ENCODE measurements at places on chromosomes 12 and 14.

- no peak for DNase-seq
Observed at GRCh38 chr14:103543721-103544387, 14.9 kb downstream of the TRMT61A start.

- no peak for DNase-seq
Observed at GRCh38 chr12:123164222-123164621, 13.3 kb upstream of the PITPNM2 start.

GRCh38 chr12:62732861-62733427 is 202.0 kb downstream of the PPM1H start:
- no peak for DNase-seq

DNA sequence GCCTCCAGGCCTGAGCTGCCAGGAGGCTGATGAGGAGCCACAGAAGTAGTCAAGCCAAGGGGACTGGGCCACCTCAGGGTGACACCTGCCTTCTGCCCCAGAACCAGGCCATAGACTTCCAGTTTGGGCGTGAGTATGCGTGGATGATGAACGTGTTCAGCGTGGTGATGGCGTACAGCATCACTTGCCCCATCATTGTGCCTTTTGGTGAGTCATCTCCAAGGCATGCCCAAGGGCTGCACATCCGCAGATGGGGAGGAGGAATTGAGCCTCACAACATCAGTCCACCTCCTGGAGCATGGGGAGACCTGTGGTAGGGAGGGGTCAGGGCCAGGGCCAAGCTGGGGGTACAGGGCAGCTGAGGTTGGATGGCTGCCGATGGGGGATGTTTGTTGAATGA is 22.3 kb downstream of the NGB start:
- DNase-seq = no peak

- DNase-seq = no peak
Observed at GRCh38 chr12:124745891-124746570, 117.6 kb downstream of the SCARB1 start.

- DNase-seq = no peak
Observed at GRCh38 chr12:51218607-51219161, 822 bp upstream of the POU6F1 start.

- no peak for DNase-seq
Observed at GRCh38 chr12:69099201-69099837, 140.1 kb upstream of the CPSF6 start.

GRCh38 chr12:89210277-89210676 is 142.0 kb downstream of the DUSP6 start:
- no peak for DNase-seq

- no peak for DNase-seq
Observed at GRCh38 chr12:75747572-75748021, 236.2 kb upstream of the KRR1 start.

DNA sequence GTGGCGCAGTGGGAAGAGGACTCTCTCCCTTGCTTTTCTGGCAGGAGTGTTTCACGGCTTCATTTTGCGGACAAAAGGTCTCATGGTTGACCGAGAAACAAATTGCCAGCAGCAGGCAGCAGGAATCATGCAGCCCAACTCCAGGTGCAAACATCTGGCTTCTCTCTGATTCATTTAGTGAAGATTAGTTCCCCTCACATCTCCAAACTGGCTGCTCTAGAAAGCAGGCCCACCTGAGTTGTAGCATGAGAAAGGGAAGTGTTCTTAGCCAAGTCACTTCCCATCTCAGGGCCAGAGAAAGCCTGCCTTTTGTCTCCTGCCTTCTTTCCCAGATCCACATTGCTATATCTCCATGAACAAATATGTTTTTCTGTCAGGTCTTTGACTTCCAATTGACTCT is 120.8 kb upstream of the CCDC196 start:
- peak; percentile 7 for DNase-seq

DNA sequence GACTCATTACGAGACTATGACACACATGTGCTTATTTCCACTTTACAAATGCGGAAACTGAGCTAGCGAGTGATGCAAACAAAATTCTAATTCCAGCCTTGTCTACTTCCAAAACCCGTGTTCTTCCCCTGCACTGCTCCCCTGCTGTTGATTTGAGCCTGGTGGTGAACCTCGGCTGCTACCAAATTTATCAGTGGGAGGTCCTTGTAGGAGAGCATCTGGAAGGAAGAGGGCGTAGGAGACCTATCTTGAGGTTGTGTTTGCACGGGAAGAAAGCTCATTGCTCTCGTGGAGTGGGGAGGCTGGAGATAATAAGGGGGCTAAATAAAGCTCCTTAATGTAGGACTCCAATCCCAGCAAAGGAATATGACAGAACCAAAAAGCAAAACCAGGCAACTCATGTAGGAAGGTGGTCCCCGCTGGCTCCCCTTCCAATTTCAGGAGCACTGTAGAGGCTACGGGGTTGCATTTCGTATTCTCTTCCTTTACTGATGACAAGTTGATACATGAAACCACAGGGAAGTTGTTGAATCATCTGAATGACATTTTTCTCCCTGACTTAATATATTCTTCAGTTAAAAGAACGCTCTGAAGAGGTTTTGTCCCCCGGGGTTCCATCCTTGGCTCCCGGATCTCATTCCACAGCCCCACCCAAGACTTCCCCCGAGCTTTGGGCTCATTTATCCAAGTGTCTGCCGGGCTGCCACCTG is 52.6 kb downstream of the FZD10 start:
- DNase-seq = no peak

- no peak for DNase-seq
Observed at GRCh38 chr12:130719263-130719859, 3.3 kb upstream of the RIMBP2 start.

GRCh38 chr12:66217342-66217917 is 28.4 kb downstream of the IRAK3 start:
- no peak for DNase-seq

DNA sequence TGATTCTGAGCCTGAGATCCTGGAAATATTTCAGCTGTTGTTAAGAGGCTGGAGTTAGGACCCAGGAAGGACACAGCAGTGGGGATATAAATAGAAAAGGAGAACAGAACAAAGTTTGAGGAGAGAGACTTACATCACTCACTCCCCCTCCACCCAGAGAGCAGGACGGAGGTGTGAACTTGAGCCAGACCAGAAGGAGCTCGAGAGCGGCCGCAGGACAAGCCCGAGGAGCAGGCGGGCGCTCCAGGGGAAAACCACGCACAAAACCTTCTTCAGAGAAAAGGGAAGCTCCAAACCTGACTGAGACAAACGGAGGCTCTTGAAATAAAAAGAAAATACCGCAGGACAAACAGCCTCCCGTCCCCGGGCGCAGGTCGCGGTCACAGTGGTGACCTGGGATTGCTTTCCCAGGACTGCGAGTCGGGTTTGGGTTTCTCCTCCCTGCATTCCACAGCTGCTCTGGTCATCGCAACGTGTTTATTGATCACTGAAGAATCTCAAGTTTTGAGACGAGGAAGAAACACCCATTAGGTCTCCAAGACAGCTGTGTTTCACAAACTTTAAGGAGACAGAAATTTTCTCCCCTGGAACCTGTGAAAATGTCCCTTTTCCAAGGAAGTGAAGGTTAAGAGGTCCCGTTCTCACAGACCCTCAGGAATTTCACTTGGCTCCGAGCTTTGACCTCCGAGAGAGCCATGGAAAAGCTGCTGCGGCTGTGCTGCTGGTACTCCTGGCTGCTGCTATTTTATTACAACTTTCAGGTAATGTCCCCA is at the start of gene ADGRD1:
TSS of gene ADGRD1 (plus strand) at position 137 of the 773 bp plus-strand sequence. CDS start at position 696, 559 bp downstream.
- no peak for DNase-seq

- no peak for DNase-seq
Observed at GRCh38 chr14:36506732-36507614, 13.1 kb downstream of the NKX2-1 start.

DNA sequence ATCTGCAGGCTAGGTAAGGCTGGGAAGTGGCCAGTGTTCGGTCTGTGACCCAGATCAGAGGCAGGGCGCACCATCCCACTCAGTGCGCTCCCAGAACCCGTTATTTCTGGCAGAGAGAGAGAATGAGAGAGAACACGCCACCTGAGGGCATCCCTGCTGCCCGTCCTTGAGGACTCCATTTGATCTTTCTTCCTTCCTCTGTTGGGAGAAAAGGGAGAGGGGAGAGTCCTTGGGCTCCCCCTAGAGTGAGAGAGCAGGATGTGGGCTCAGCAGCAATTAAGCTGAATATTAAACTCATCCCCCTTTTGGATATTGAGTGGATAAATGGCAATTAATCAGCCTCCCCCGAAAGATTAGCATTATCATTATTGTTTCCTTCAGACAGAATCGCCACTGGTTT is 70.6 kb downstream of the IFT43 start:
- DNase-seq = no peak

- no peak for DNase-seq
Observed at GRCh38 chr14:93974833-93975232, 1.5 kb downstream of the ASB2 start.

- DNase-seq = no peak
Observed at GRCh38 chr14:49688701-49689030, 652 bp upstream of the POLE2 start.

DNA sequence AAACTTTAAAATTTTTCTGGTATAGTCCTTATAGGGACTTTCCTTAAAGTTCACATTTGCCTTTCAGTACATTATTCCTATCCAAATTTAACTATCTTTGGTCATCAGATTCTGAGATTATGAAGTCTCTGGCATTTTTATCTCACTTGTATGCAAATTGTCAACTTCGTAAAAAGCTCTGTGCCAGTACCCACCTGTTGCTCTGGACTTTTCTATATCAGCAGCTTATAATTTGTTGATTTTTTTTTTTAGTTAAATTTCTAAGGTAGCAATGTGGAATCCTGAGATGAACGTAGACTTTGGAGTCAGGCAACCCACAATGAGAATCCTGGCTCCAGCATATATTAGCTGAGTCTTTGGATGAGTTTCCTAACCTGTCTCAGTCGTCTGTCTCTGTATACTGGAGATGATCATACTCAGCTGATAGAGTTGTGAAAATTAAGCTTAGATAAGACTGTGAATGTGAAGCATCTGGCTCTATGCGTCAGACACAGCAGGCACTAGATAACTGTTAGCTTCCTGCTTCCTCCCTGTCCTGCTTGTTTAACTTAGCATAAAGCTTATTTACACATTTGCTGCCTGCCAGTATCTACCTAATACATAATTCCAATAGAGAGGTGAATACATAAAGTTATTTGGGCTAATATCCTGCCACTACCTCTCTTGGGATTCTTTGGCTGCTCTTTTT is 59.8 kb downstream of the MARK3 start:
- no peak for DNase-seq

GRCh38 chr12:91105807-91106206 is 5.5 kb downstream of the LUM start:
- no peak for DNase-seq

- DNase-seq = no peak
Observed at GRCh38 chr12:93376436-93377251, 1.1 kb upstream of the NUDT4 start.

GRCh38 chr12:68109444-68110217 is 49.9 kb downstream of the IFNG start:
- no peak for DNase-seq

DNA sequence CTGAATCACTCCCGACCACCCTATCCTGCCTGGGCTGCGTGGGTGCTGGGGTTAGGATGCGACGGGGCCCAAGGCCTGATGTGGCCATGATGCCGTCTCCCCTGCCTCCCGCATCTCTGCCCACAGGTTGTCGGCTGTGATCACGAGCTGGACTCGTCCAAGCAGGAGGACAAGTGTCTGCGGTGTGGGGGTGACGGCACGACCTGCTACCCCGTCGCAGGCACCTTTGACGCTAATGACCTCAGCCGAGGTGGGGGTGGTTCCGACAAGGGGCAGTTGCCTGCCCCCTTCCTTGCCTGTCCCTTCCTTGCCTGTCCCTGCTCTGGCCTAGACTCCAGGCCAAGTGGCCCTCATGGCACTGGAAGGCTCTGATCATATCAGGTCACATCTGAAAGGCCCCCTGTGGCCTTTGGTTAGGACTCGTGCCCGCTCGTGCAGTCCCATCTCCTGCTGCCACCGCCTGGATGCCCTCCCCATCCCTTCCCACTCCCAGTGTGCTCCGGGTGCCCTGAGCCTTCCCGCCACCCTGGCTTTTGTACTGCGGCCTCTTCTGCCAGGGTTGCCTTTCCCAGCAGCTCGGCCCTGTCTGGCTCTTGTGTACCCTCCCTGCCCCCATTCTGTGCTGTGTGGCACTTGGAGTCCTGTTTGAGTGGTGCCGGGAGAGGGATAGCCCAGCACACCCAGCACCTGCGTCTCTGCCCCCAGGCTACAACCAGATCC is 13.6 kb downstream of the PAPLN start:
- no peak for DNase-seq

DNA sequence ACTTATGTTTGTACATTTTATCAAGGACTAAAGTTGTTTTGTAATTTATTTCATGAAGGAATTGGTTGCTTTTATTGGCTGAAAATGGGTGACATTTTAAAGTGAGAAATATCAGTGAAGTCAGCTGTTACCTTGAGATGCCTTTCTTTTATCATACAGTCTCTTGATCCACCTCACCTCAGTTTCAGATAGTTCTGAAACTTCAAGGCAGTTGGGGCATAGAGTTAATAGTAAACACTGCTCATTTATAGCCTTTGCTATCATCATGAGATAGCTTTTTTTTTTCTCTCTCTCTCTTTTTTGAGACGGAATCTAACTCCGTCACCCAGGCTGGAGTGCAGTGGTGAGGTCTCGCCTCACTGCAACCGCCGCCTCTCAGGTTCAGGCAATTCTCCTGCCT is 76.7 kb downstream of the MON2 start:
- DNase-seq = no peak

DNA sequence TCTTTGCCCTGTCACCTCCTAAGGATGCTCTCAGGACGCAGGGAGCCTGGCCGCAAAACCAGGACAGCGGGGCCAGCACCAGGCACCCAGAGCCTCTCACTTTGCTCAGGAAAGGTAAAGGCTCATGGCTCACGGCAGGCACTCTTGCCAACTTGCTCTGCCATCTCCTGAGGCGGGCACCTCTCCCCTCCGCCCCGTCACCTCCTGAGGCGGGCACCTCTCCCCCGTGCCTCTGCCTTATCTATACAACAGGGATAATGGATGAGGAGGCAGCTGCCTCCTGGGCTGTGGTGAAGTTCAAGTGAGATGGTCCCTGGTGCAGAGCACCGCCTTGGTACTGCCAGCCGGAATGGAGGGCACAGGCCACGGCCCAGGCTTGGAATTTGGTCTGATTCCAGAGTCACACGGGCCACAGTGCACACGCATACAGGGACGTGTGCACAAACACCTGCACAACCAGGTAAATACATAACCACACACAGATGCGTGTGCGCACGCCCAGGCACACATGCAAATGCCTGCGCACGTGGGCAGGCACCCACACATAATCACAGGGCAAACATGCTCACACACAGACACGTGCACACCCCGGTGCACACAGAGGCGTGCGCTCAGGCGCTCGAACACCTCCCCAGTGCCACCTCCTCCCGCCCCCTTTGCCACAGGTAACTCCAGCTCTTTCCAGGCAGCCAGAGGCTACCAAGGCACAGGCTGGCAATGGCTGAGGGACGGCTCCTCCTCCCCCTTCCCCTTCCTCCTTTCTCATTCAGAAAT is 11.6 kb downstream of the DEGS2 start:
- DNase-seq = no peak

GRCh38 chr12:79067977-79068376 is 203.4 kb downstream of the SYT1 start:
- DNase-seq = no peak

GRCh38 chr12:123645878-123646277 is 12.2 kb downstream of the GTF2H3 start:
- no peak for DNase-seq
